ENCODE measurements at places on chromosomes 4 and X.

DNA sequence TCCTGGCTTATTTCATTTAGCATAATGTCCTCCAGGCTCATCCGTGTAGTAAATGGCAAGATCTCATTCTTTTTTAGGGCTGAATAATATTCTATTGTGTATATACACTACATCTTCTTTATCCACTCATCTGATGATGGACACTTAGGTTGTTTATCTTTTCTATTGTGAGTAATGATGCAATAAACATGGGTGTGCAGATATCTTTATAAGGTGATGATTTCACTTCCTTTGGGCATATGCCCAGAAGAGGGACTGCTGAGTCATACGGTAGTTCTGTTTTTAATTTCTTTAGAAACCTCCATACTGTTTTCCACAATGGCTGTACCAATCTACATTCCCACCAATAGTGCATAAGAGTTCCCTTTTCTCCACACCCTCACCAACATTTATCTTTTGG lies 317.6 kb upstream of the CNKSR2 start:
- DNase-seq, result no peak

DNA sequence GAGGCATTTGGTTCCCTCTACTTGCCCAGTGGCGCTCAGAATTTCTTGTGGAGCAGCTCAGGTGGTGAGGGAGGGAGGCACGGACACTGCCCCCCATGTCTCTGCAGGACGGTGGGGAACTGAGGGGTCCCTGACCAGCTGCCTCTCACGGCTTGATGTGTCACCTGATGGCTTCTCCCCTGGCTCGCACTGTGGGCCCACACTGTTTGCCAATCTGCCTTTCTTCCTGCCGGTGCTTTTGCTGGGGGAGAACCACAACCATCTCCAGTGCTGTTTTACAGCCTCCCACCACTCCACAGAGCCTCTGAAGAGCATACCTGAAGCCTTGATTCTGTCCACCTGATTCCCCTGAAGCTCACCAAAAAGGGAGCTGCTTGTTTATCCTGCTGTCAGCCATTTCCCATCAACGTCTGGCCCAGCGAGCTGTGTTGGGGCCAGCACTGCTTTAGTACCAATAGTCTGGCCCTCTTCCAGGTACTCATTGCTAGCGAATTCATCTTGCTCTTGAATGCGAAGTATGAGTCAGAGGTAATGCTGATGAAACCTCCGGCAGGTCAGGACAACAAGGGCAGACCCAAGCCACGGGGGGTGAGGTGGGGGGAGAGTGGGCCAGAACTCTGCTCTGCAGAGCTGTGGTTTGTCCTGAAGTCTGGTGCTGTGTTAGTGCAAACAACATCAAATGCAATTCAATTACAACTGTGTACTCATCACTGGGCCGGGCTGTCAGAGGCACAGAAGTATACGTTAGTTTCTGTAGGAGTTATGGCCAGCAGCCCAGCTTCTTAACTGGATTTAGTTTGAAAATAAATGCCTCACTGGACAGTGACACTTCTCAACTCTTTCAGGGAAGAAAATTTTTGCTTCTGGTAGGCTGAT lies 208.3 kb upstream of the JADE1 start:
- no peak for DNase-seq

- no peak for DNase-seq
Measured at GRCh38 chr4:108702960-108703359, 52.6 kb downstream of the OSTC start.

GRCh38 chr4:152488246-152488645 lies 47.6 kb downstream of the FBXW7 start:
- DNase-seq, result no peak

Data from nucleus accumbens (tissue), 56 donors.